ENCODE measurements at places on chromosomes 3 and 15. TPM values are rescaled to one million over a fixed set of nuclear protein-coding genes. Genes with fewer than 3 reads are reported as not detected.
A peak's percentile ranks its signal among the peaks of the same experiment; 100 is the strongest.

DNA sequence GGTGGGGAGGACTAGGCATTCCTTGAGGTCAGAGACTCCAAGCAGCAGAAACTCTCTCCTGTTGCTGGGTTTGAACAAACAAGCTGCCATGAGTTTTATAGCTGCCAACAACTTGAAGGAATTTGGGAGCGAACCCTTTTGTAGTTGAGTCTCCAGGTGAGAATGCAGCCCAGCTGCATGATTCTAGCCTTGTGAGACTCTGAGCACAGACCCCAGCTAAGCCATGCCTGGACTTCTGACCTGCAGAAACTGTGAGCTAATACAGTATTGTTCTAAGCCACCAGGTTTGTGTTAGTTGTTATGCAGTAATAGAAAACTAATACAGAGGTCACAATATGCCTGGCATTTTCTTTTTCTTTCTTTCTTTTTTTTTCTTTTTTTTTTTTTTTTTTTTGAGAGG is 6.2 kb upstream of the TASOR start:
- no peak for DNase-seq
- no peaks in the 10 kb centered on the region for H3K36me3 ChIP-seq
- no peak overlapping the region for H3K27ac ChIP-seq
- no peaks in the 10 kb centered on the region for H3K27me3 ChIP-seq
- no peak overlapping the region for H3K4me3 ChIP-seq
- no peaks in the 10 kb centered on the region for H3K4me1 ChIP-seq

ADAMTS9 gene
- 97.4 TPM for total RNA-seq

FAM107A gene
- total RNA-seq, result 0.84 TPM

SI gene
- total RNA-seq, result not detected

DNA sequence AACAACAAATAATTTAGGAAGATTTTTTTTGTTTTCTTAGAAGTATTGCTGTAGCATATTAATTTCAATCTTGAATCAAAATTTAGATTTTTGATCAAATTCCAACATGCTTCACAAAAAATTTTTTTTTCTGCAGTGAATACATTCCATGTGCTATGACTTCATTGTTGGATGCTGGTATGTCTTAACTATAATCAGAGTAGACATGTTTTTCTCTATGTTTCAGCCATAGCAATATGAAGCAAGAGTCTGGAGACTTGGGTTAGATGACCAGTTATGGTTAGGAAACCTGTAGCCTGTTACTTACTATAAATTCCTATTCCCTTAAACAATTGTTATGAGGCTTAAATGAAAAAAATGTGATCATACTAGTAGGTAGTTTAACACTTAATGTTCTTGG is 176.1 kb upstream of the CHL1 start:
- H3K27me3 ChIP-seq, result no peaks in the 10 kb centered on the region
- no peaks in the 10 kb centered on the region for H3K4me1 ChIP-seq
- H3K36me3 ChIP-seq, result no peaks in the 10 kb centered on the region
- H3K4me3 ChIP-seq, result no peak overlapping the region
- no peak overlapping the region for H3K27ac ChIP-seq

DNA sequence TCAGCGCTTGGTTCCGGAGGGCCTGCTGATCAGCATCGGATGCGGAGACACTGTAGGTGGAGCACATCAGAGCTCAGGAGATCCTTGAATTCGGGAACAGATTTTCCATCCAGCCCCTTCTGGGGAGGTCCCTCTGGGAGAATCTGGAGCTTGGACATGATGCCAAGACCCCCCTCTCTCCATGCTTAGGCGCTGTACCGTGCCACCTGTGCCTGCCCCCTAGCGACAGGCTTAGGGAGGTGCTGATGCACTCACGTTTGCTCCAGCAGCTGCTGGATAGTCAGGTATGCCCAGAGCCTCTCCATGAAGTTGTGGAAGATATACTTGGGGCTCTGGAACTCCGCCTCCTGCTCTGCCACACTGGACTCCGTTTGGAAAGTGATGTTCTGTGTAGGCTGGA is 9.7 kb downstream of the ITIH4 start:
- no peak overlapping the region for H3K4me3 ChIP-seq
- H3K36me3 ChIP-seq, result peaks cover 23% of the 10 kb centered on the region
- H3K27me3 ChIP-seq, result no peaks in the 10 kb centered on the region
- no peak for DNase-seq
- no peak overlapping the region for H3K27ac ChIP-seq
- no peaks in the 10 kb centered on the region for H3K4me1 ChIP-seq

KATNBL1 gene
- total RNA-seq, result 113 TPM

OR5K1 gene
- not detected for total RNA-seq

MAN2A2 gene
- 9.2 TPM for total RNA-seq

- DNase-seq, result peak; percentile 25
- H3K36me3 ChIP-seq, result no peaks in the 10 kb centered on the region
- H3K4me3 ChIP-seq, result no peak overlapping the region
- H3K27me3 ChIP-seq, result no peaks in the 10 kb centered on the region
- no peaks in the 10 kb centered on the region for H3K4me1 ChIP-seq
Observed at GRCh38 chr3:103295974-103296570, 861.3 kb downstream of the ZPLD1 start.

- no peaks in the 10 kb centered on the region for H3K4me1 ChIP-seq
- H3K36me3 ChIP-seq, result peaks cover 11% of the 10 kb centered on the region
- H3K27ac ChIP-seq, result no peak overlapping the region
- DNase-seq, result no peak
- no peaks in the 10 kb centered on the region for H3K27me3 ChIP-seq
Observed at GRCh38 chr3:146513386-146514051, 30.9 kb downstream of the PLSCR1 start.

- H3K4me3 ChIP-seq, result no peak overlapping the region
- no peak overlapping the region for H3K27ac ChIP-seq
- no peak for DNase-seq
- H3K4me1 ChIP-seq, result peaks cover 15% of the 10 kb centered on the region
- H3K36me3 ChIP-seq, result no peaks in the 10 kb centered on the region
- H3K27me3 ChIP-seq, result peaks cover 15% of the 10 kb centered on the region
Observed at GRCh38 chr3:171454041-171454440, 6.2 kb downstream of the TNIK start.

OR5H6 gene
- not detected for total RNA-seq

DNA sequence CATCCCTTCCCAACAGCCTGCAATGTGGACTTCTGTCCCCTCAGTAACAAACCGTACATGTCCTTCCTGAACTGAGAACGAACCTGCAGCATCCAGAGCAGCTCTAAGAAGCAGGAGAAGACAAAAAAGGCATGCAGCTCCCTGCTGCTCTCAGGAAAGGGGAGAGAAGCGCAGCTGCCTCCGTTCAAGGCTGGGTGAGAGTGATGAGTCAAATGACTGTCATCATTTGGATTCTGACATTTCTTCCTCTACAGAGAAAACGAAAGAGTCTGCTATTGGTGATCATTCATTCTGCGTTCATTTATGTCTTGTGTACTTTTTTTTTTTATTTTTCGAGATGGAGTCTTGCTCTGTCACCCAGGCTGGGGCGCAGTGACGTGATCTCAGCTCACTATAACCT is 677.8 kb downstream of the FHIT start:
- H3K4me3 ChIP-seq, result no peak overlapping the region
- no peak overlapping the region for H3K27ac ChIP-seq
- no peaks in the 10 kb centered on the region for H3K36me3 ChIP-seq
- DNase-seq, result no peak
- no peaks in the 10 kb centered on the region for H3K4me1 ChIP-seq

DNA sequence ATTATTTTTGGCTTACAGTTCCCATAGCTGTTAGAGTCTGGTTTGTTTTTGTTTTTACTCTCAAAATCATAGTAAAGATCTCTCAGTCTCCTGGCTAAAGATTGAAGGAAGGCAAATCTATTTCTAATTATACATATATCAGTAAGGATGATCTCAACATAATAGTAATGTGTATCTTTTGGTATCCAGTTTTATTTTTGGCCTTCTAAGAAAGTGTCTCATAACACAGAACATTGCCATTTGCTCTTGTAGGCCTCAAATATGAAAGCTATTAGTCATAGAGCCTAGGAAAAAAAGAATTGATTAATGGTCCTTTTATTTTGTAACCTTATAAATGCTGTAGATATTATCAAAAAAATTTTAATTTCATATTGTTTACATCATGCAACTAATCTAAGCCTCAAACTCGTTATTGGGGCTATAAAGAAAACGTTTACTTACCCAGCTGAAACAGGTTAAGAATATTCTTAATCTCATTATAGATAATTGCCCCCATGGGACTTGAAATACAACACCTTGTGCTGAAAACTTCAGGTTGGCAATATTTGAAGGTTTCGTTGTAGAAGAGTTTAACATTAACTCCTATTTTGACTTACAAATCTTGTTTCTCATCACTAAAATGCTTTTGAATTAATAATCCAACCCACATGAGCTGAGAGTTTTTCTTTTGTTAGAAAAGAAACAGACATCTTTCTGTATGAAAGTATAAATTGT is 16.7 kb downstream of the FBXO45 start:
- H3K4me1 ChIP-seq, result no peaks in the 10 kb centered on the region
- H3K27ac ChIP-seq, result no peak overlapping the region
- DNase-seq, result no peak
- peaks cover 13% of the 10 kb centered on the region for H3K36me3 ChIP-seq
- no peaks in the 10 kb centered on the region for H3K27me3 ChIP-seq

- no peaks in the 10 kb centered on the region for H3K27me3 ChIP-seq
- peaks cover 25% of the 10 kb centered on the region for H3K4me1 ChIP-seq
- H3K4me3 ChIP-seq, result no peak overlapping the region
- H3K27ac ChIP-seq, result peak overlapping the region; percentile 79
Observed at GRCh38 chr3:100159331-100160153, 45.2 kb upstream of the FILIP1L start.

DNA sequence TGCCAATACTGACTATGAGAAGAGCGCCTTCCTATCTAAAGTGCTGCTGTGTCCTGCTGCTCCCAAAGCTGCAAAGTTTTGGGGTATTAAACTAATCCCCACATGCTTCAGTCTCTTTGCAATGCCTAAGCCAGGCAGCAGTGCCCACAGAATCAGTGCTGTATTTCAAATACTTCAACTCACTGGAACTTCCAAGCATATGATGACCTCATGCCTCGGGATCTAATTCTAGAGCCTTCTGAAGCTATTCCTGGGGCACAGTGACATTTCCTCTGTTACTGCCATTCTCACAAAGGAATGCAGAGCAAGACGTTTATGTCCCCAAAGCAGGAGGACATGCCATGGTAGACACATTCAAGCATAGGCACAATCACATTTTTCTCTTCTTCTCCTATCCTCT is 78.5 kb downstream of the CD200 start:
- DNase-seq, result no peak
- H3K4me1 ChIP-seq, result no peaks in the 10 kb centered on the region
- no peaks in the 10 kb centered on the region for H3K36me3 ChIP-seq
- no peak overlapping the region for H3K4me3 ChIP-seq
- no peaks in the 10 kb centered on the region for H3K27me3 ChIP-seq

GRCh38 chr3:21020681-21021080 is 730.3 kb downstream of the ZNF385D start:
- H3K4me3 ChIP-seq, result no peak overlapping the region
- H3K4me1 ChIP-seq, result no peaks in the 10 kb centered on the region
- H3K27me3 ChIP-seq, result no peaks in the 10 kb centered on the region
- DNase-seq, result no peak
- H3K27ac ChIP-seq, result no peak overlapping the region

TEX55 gene
- not detected for total RNA-seq

DNA sequence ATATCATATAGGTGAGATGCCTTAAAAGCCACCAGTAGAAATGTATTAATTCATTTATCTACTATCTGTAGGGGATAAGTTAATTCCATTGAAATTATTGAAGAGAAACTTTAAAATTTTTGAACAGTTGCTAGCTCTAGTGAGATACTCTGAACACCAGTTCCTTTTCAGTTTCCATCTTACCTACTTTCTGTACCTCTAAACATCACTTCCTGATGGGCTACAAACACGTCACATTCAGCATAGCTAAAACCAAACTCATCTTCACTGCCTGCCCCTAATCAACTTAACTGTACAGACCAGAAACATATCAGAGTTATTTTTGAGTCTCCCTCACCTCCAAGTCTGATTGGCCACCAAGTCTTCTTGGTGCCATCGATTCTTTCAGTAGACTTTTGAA is 88.9 kb downstream of the FEZF2 start:
- no peaks in the 10 kb centered on the region for H3K27me3 ChIP-seq
- no peak overlapping the region for H3K4me3 ChIP-seq
- H3K27ac ChIP-seq, result no peak overlapping the region

GRCh38 chr3:194683380-194683779 is 2.3 kb upstream of the FAM43A start:
- peaks cover 18% of the 10 kb centered on the region for H3K27me3 ChIP-seq
- H3K4me1 ChIP-seq, result peaks cover 29% of the 10 kb centered on the region
- no peak for DNase-seq
- H3K36me3 ChIP-seq, result peaks cover 2% of the 10 kb centered on the region
- no peak overlapping the region for H3K4me3 ChIP-seq

DNA sequence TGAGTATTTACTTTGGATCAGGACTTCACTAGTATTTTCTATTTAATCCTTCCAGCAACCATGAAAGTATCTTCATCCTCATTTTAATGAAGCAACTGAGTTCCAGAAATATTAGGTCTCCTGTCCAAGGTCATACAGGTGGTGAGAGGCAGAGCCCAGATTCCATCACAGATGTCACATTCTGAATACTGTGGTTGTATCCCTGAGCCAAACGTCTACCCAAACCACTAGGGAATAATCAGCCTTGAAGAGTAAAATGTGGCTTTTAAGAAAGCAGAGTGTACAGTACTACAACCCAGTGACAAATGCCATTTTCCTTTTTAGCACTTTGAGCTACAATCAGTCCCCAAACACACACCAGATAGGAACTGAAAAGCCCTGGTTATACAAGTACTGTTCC is 93.3 kb upstream of the TRIM42 start:
- H3K27me3 ChIP-seq, result peaks cover 2% of the 10 kb centered on the region
- no peak for DNase-seq
- no peaks in the 10 kb centered on the region for H3K36me3 ChIP-seq
- H3K27ac ChIP-seq, result no peak overlapping the region
- H3K4me3 ChIP-seq, result no peak overlapping the region

- no peak overlapping the region for H3K27ac ChIP-seq
- no peaks in the 10 kb centered on the region for H3K36me3 ChIP-seq
- DNase-seq, result peak; percentile 77
- H3K4me1 ChIP-seq, result no peaks in the 10 kb centered on the region
Observed at GRCh38 chr3:48119505-48120193, 68.6 kb downstream of the CDC25A start.

DNA sequence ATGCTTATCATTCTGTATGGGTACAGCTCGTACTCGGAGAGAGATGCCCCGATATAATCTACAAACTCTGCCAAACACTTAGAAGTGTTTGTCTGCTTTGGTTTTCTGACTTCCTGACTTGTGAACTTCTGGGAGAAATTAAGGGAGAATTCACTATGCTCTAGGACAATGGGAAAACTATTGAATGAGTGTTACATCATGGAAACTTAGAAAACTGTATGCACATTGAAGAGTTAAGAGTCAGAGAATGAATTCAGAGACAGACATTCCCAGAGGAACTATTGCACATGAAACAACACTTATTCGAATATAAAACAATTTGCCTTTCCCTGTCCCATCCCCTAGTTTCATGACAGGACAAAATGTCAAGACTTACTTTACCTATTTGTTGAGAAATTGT is 57.8 kb downstream of the DTWD1 start:
- no peaks in the 10 kb centered on the region for H3K27me3 ChIP-seq
- no peak for DNase-seq
- no peaks in the 10 kb centered on the region for H3K4me1 ChIP-seq
- H3K27ac ChIP-seq, result no peak overlapping the region
- no peaks in the 10 kb centered on the region for H3K36me3 ChIP-seq
- H3K4me3 ChIP-seq, result no peak overlapping the region

MAP1A gene
- 22.9 TPM for total RNA-seq

GRCh38 chr3:89692601-89693000 is 585.2 kb downstream of the EPHA3 start:
- no peak overlapping the region for H3K4me3 ChIP-seq
- H3K27ac ChIP-seq, result no peak overlapping the region
- H3K27me3 ChIP-seq, result no peaks in the 10 kb centered on the region

GRCh38 chr15:87715252-87715651 is 541.3 kb downstream of the NTRK3 start:
- H3K4me3 ChIP-seq, result no peak overlapping the region
- no peak for DNase-seq
- no peaks in the 10 kb centered on the region for H3K36me3 ChIP-seq

Data from muscle of leg (tissue), 16 donors.